Epithelial cell of prostate (primary cell): ENCODE measurements at places on chromosomes 4 and X.

- no peak for DNase-seq
These were observed 26.3 kb upstream of the PRSS48 start for GRCh38 chr4:151250706-151251105.

- DNase-seq, result peak; percentile 73
These were observed 4.2 kb upstream of the MTMR1 start for GRCh38 chrX:150688911-150689451.

DNA sequence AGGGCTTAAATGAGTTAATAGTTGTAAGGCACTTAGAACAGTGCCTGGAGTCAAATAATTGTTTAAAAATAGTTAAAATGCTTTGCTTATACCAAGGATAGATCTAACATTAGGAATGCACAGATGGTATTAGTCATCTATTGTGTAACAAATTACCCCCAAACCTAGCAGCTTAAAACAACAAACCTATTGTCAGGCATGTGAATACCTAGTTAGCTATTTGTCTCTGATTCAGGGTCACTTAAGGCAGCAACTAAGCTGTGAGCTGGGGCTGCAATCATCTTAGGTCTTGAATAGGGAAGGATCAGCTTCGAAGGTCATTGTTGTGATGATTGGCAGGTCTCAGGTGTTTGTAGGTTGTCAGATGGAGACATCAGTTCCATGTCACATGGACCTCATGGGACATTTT is 42.4 kb upstream of the AGA start:
- DNase-seq, result peak; percentile 81

- DNase-seq, result no peak
These were observed 15.6 kb upstream of the EXOSC9 start for GRCh38 chr4:121785479-121785878.

DNA sequence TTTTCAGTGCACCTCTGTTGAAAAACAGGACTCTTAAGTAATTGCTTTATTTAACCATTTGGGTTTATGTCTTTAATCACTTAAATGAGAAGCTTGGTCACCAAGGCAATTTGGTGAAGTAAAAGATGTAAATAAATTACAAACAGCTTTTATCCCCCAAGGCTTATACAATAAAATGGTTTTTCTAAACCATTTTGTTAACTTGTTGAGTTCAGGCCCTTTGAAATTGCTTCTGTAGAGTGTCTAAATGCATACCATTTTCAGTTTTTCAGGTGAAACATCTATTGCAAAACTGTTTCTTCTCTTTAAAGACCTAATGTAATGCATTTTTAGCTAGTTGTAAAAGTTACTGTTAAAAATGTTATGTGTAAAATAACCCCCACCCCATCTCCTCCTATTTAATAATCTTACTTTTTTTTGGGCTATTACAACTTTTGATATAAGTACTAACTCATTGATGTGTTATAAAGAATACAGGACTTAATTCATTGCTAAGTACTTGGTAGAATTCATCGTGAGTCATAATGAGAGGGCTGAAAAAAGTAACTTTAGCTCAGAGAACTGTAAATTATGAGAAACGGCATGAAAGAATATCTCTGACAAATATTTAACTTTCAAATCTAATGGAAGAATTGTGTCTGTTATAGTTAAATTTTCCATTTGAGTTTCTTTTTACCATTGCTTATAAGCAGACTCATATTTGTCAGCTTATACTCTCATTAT is 4.5 kb downstream of the RAPGEF2 start:
- DNase-seq, result no peak

- no peak for DNase-seq
These were observed 13.2 kb upstream of the MRPL1 start for GRCh38 chr4:77849278-77849965.

- DNase-seq, result no peak
These were observed 92.6 kb downstream of the CCSER1 start for GRCh38 chr4:90219822-90220221.

DNA sequence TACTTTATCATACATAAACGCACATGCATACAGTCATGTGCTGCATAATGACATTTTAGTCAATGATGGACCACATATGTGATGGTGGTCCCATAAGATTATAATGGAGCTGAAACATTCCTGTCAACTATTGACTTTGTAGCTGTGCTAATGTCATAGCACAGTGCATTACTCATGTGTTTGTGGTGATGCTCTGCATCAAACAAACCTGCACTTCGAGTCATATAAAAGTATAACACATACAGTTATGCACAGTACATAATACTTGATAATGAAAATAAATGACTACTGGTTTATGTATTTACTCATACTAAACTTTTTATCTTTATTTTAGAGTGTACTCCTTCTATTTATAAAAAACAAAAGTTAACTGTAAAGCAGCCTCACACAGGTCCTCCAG is 60.5 kb upstream of the MCUB start:
- DNase-seq, result no peak
